Stimulated activated CD4-positive, alpha-beta T cell treated with anti-CD3 and anti-CD28 coated beads, Interleukin-15, amount 100 ng/mL, for 1 hour (primary cell): ENCODE measurements at places on chromosomes 2 and 18.

DNA sequence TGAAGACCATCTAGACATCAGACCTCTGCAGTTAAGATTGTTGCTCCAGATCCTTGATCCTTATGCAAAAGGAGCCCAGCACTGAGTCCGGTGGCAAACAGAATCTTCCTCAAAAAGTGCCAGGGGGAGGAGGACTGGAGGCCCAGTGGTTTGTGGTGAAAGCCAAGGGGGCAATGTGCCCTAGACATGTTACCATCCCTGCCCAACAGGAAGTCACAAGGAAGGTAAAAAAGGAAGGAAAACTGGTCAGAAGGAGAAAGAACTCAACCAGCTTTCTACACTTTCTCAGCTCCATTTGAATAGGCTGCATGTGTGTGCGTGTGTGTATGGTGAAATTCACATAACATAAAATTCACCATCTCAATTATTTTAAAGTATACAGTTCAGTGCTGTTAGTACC is 25.0 kb upstream of the KDM3A start:
- no peak for DNase-seq

GRCh38 chr2:111157798-111158197 is 37.1 kb downstream of the BCL2L11 start:
- no peak for DNase-seq

DNA sequence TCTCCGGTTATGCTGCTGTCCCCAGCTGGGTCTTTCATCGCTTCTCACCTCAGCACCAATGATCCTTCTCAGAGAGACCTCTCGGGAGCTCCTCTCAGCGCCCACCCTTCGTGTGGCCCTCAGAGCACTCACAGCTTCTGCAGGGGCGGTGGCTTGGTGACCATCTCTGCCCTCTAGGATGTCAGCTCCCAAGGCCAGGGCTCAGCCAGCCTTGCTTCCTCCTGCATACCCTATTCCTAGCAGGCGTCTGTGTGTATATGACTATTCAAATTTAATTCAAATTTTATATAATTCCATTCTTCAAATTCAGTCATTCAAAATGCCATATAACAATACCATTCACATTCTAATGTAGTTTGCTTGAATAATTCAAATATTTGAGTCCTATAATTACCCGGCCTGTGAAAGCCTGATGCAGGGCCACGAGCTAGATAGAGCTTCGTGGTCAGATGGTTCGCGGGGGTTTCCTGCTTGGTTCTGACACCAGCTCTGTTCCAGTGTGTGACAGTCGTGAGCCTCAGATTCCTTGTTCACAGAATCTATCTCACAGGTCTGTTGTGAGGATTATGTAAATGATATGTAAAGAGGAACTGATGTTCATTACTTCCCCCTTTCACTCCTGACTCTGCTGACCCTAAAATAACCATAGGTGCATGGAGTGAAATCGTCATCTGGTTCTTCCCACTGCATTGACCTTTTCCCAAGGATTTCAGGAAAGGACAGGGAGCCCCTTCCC is 94.0 kb upstream of the CNGA3 start:
- DNase-seq, result no peak

DNA sequence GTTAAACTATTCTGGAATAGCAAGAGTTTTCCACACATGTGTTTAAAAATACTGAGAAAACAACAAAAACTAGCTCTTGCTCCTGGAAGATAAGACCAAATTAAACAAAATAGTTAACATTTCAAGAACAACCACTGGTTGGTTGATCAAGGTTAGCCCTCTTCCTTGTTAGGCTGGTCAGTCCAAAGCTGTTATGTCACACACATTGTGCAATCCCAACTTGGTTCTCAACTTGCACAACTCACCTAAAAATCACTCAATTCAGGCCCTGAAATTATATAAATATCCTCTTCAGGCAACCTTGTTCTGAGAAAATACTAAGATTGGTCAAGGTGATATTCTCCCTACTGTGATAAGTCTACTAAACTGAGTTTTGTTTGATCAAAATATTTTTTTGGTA is 169.7 kb upstream of the LRP1B start:
- DNase-seq, result no peak

GRCh38 chr18:36636237-36636817 is 192.5 kb downstream of the TPGS2 start:
- DNase-seq, result no peak

DNA sequence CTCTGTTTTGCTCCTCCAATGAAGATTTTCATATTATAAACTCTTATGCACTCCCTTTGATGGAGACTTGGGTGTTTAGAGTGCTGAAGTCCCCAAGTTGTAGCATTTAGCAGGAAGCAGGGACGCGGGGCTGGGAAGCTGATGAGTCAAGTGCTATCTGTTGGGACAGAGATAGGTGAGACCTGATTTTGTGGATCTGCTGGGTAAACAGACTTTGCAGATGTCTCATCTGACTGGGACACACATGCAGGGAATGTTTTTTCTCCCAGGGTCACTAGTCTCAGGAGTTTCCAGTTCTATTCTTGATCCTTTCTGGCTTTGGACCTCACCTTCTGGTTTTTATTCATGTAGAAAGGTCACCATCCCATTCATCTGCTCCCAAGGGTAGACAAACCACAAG is 79.7 kb upstream of the ACAA2 start:
- no peak for DNase-seq

- no peak for DNase-seq
These were observed 848.0 kb downstream of the RNF144A start for GRCh38 chr2:7765236-7765635.

GRCh38 chr2:37623971-37624900 is 47.2 kb downstream of the CDC42EP3 start:
- DNase-seq, result no peak

DNA sequence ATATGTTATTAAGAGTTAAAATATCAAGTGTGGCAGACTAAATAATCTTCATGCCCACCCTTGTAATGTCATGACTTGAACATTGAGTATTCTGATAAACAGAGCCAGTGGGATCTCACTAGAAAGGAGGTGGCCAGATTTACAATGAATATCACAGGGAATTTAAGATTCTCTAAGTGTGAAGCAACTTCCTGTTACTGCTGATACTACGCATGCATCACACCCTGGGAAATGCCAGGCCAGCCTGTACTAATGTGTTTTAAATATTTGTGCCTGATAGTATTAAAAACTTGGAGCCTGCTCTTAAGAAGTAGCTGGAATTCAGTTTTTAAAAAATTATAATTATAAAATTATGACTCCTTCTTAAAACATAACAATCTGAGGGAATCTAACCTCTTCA is 148.3 kb downstream of the LAMA3 start:
- DNase-seq, result no peak

DNA sequence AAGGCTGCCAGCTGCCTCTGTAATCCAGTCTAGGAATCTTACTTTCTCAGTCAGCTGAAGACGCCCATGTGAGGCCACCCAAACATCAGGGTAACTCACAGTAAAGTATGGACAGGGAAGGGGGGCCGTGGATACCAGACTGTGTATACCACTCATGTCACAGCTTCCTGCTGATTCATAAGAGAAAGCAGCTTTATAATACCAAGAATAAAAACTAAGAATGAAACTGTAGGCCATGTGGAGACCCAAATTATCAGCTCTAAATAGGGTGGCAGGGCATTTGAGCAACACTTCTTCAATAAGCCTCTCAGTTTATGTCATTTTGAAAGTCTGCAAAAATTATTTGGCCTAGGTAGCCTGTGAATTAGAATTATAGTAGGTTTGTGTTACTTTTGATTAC is 115.0 kb upstream of the CDCA7 start:
- no peak for DNase-seq

GRCh38 chr2:33038799-33039198 is 92.0 kb downstream of the LTBP1 start:
- no peak for DNase-seq

- DNase-seq, result no peak
These were observed 85.1 kb downstream of the TMEM131 start for GRCh38 chr2:97910403-97911205.

DNA sequence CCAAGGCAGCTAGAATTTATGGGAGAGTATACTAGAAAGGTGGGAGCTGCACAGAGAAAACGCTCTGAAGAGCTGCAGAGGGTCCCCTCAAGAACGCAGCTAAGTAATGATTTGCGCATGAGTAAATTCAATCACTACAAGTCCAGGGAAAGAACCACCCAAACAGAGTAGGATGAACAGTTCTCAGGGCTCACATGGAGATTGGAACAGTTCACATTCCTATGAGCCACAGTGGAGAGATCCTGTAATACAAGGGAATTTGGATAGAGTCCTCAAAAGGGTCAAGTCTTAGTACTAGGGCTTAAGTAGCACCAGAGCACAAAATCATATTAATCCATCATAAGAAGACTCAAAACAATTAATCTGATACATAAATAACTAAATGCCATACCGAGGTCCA is 12.7 kb downstream of the OLA1 start:
- no peak for DNase-seq

- DNase-seq, result no peak
These were observed 24.3 kb downstream of the TRAPPC12 start for GRCh38 chr2:3403587-3404334.

DNA sequence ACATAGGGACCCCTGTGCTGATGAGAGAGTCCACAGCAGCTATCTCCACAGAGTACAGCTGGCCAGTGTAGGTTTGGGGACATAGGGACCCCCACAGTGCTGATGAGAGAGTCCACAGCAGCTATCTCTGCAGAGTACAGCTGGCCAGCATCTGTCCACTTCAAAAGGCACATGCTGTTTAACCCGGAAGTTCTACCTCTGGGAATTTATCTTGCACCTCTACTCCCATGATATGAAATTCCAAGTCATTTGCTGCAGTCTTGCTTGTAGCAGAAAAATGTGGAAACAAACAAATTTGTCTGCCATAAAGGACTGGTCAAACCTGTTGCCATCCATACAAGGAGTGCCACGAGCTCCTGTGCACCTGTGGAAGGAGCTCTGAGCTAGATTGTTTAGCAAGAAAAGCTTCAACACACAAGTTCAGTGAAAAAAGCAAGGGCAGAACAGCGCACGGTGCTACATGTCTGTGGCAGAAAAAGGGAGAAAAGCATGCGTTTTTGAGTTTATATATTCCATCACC is 33.1 kb downstream of the LRRFIP1 start:
- DNase-seq, result no peak

- no peak for DNase-seq
These were observed 76.3 kb downstream of the COLEC12 start for GRCh38 chr18:424071-424661.

DNA sequence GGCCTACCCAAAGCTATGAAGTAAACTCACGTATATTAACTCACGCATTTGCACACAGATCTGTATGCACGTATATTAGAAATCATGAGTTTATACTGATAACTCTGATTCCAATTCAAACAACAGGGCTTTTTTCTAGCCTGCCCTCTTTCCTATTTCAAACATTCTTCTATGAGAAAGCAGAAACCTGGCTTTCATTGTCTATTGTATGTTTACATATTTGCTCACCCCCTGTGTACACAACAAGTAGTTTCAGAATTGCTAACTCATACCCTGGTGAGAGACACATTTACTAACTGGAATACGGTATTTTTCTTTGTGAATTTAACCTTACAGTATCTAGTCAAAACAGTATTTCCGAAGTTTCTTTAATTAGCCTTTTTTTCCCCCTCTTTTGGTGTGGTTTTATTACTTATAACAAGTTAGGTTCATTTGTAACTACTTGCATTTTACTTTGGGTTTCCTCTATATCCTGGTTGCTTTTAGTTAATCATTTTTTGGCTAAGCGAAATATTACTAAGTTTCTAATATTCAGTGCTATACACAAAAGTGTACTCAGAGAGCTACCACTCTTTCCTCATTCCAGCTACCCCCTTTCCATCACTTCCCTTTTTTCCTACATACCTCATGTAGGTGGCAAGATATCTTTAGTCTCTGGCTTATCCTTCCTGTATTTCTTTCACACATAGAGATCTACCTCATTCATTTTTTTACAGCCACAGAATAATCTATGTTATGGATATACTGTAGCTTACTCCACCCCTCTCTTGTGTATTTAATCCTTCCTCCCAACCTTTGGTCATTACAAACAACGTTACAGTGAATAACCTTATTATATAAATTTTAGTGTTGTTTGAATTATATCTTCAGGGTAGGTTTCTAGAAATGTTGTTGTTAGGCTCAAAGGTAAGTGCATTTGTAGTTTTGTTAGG is 112.7 kb upstream of the BCL2L11 start:
- no peak for DNase-seq

GRCh38 chr2:73762571-73762970 is 17.3 kb downstream of the DUSP11 start:
- no peak for DNase-seq

DNA sequence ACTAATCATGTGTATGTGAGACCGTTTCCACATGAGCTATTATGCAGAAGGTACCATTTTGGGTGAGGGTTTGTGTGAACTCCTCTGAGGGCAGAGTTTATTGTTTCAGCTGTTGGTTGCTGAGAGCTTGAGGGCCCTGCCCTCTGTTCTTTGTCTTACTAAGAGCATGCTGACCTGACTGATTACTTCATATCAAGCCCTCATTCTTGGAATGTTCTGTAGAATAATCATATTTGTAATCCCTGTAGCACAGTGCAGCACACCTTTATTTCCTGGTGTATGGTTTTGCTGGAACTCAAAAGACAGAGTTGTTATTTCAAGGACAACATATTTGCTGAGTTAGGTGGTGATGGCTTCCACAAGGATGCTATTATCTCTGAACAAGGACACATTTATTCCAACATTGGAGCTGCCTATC is 118.5 kb downstream of the GALNT3 start:
- no peak for DNase-seq

DNA sequence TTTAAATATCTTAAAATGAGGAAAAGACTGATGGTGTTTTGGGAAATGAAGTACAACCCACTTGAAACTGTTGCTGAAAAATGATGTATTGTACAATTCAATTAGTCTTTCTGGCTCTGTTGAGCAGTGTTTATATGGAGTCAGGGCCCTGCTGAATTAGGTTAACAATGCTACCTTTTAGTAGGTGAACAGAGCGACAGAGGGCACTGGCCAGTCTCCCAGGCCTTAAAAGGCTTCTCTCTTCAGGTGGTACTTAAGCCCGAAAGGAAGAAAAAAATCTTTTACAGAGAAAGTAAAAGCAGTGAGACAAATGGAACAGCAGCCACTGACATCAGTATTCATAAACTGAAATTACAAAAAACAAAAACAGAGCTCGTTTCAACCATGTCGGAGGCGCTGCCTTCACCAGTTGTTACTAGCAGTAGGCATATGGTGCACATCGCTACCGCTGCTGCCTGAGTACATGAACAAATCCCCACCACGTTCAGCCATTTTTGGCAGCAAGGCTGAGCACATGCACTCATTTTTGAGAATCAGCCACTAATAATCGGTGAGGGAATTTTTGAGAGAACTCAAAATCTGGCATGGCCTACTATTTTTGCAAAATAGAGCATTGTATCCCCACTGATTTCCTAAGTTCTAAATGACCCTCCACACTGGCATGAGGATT is 91.8 kb downstream of the PLEKHM3 start:
- DNase-seq, result no peak

GRCh38 chr2:176774766-176775451 is 437.7 kb upstream of the HNRNPA3 start:
- DNase-seq, result no peak
